Kidney epithelial cell (primary cell): ENCODE measurements at places on chromosomes 2 and 18. TPM values are rescaled to one million over a fixed set of nuclear protein-coding genes. Genes with fewer than 3 reads are reported as not detected.

GPR39 gene
- total RNA-seq: 5.9 and 13.8 TPM in 2 replicates

DNA sequence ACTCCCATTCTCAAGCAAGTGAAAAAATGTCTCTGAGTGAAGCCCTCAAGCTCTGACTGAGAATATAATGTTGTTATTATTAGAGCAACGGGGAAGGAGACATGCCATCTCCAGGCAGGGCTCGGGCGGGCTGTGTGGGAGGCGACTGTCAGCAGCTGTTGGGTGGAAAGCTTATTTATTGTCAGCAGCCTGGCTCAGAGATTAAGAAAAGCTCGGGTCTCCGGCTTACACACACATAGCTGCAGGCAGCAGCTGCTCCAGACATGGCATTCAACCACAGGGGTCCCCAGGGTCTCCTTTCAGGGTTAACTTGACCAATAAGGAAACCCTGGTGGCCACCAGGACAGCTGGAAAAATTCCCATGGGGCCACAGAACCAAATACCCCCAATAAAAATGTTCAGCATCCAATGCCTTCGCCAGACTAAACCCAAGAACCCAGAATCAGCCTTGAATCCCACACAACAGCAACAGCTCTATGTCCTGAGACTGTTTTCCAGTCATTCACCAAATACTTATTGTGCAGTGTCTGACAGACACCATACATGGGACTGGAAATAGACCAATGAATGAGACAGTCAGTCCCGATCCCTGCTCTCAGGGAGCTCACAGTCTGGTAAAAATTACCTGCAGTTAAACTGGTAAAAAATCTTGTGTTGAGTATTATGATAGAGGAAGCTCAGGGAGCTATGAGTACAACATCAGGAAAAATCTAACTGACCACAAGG, 70.5 kb upstream of the RTN4 start:
- DNase-seq: no peak

DNA sequence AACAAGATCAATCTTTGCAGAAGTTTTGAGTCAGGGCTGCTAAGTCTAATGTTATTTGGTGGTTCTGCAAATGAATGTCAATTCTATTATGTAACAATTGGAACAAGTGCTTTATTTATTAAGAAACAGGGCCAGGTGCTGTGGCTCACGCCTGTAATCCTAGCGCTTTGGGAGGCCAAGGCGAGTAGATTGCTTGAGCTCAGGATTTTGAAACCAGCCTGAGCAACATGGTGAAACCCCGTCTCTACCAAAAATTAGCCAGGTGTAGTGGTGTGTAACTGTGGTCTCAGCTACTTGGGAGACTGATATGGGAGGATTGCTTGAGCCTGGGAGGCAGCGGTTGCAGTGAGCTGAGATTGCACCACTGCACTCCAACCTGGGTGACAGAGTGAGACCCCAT, 13.2 kb upstream of the RNF103 start:
- DNase-seq: no peak

LMAN1 gene
- 118 and 127 TPM in 2 replicates for total RNA-seq

SAG gene
- not detected in 2 replicates for total RNA-seq

DNA sequence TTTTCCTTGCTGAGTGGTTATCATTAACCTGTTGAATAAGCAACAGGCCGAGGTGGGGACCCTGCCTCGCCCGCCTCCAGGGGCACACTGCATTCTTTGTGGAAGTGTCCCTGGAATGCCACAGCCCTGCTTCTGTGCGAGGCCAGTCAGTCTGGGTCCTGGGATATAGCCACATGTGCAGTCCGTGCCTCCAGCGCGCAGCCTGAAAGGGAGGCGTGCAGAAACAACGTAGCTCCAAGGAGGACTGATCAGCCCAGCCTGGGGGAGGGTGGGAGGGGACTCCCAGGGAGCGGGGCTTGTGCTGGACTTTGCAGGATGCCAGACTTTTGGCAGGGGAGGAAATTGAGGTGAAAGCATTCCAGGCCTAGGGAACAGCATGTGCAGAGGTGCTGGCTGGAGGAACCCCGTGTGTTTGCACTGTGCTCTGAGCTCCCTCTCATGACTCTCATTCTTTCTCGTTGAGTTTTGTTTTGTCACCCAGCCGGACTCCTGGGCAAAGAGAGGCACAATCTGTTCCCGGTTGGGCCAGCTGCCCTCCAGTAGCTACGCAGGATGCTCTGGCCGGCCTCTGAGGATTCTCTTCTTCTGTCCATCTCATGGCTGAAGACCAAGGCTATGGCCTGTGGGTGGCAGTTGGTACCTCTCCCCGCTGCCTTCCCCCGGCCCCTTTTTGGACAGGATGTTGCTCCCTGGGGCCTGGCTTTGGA, 39.7 kb downstream of the HPCAL1 start:
- no peak for DNase-seq

DNA sequence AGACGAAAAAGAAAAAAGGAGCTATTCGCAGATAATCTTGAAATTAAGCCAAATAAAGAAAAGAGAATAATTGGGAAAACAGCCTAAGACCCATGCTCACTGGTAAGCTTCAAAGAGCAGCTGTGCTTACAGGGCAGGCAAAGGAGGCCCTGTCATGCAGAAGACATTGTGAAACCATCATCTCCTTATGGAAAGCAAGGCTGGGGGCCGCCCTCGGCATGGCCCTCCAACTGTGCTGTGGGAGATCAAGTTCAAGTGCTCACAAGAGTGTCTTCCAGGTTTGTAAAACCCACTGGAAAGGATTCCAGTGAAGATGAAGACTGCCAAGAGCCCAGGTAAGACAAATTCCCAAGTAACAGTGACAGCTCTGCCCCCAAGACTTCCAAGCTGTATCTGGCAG, 32.2 kb downstream of the ACVR1 start:
- no peak for DNase-seq

- DNase-seq: no peak
These were observed 49.7 kb upstream of the MAPRE2 start for GRCh38 chr18:34991561-34991960.

DNA sequence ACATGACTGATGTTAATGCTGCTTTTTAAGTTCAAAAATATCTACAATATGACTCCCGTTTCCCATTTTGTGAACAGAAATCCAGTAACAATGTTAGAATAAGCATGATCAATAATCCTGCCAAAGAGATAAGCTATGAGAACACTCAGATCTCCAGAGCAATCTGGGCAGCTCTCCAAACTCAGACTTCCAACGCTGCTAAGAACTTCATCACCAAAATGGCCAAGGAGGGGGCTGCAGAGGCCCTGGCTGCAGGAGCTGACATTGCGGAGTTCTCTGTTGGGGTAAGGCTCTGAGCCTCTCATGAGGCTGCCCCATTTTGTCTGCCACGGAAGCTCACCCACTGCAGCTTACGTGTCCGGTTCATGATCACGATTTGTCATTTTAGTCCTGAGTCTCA, 68.4 kb downstream of the UGGT1 start:
- no peak for DNase-seq

FEV gene
- not detected in 2 replicates for total RNA-seq

GRCh38 chr18:49857708-49858107, 44.4 kb upstream of the ACAA2 start:
- no peak for DNase-seq

GRCh38 chr2:13651684-13652131, 935.0 kb downstream of the TRIB2 start:
- DNase-seq: no peak

GRCh38 chr2:201466050-201466675, 14.6 kb downstream of the STRADB start:
- DNase-seq: no peak

DNA sequence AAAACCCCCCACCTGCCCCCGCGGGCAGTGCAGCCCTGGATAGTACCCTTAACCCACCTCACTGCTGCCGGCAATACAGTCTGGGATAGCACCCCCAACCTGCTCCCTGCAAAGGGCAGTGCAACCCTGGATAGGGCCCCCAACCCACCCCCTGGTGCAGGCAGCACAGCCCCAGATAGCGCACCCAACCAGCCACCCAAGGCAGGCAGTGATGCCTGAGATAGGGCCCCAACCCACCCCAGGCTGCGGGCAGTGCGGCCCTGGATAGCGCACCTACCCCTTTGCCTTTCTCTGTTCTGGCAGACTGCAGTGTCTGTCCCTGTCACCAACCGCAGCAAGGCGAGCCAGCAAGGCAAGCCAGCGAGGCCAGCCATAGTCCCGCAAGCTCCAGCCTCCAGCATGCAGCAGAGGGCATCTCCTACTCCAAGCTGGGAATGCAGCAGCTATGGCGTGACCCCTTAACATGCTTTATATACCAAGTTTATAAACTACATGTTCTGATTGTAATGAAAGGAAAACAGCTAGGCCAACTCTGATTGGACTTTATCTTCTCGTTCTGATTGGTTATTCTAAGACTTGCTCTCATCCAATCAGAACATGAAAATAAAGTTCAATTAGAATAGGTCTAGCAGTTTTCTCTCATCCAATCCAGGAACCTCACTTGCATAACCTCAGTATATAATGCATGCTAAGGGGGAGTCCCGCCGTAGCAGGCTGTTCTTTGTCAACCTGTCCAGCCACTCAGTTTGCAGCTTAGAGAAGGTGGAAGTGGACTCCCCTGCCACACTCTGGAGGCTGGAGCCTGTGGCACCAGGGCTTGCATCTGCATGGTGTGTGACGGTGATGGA, 34.1 kb upstream of the ANKRD62 start:
- no peak for DNase-seq

GRCh38 chr2:65432227-65433190, at the start of gene SPRED2:
Gene SPRED2, minus strand, starts transcription at chr2:65432599. Its CDS starts 612 bp downstream, at chr2:65431987.
- peak; percentile 87 for DNase-seq

DNA sequence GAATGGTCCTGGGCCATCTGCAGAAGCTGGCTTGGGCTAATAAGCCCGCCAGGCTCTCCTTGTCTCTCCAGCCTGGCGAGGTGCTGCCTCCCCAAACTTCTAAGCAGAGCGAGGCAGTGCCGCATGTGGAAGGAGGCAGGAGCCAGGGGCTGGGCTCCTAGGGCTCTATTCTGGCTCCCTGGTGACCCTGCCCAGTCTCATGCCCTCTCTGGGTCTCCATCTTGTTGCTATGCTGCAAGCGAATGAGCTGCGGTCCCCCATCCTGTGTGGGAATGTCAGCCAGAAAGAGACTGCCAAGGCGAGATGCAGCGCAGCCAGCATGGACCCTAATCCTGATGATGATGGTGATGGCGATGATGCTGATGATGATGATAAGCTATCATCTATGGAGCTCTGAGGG, 48.7 kb downstream of the TNS1 start:
- DNase-seq: no peak

DNA sequence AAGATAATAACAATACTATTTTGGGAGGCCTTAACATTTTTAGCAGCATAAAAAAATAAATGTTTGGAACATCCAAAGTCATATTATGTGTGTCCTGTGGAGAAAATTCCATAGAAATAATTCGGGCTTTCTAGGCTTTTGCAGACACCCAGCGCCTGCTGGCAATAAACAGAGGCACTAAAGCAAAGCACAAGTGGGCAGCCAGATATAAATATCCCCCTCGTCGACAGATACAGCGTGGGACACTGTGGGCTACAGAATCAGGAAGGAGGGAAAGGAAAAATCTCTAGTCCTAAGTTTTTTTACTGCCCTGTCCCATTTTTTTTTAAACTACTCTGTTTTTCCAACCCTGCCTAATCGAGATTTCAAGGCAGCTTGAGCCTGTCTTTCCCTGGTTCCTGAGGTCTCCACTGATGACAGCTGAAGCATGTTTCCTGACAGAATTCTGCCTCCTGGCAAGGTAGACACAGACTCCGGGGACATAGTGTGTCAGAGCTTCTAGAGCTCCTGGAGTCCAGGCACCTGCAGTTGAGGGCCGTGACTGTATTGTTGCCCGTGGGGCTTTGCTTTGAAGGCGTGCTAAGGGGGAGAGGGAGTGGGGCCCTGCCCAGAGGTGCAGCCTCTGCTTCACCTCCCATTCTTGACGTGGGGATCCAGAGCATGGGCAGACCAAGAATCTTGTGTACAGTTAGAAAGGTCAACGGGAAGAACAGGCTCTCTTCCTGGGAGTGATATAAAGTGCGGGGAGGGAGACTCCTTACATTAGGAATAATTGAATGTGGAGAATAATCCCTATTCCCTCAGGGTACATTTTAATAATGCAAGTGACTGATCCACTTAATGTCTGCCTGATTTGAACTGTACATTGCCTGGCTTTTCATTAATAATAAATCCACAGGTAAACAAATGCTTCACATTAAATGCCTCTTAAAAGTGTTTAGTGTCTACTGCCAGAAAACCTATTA, 232.3 kb downstream of the DCC start:
- DNase-seq: no peak

GRCh38 chr18:41617647-41618046, 337.4 kb upstream of the PIK3C3 start:
- no peak for DNase-seq

MPPE1 gene
- 23.5 and 26.6 TPM in 2 replicates for total RNA-seq

ZNF804A gene
- not detected in 2 replicates for total RNA-seq

NAT8 gene
- not detected in 2 replicates for total RNA-seq

GRCh38 chr18:54712758-54713157, 115.5 kb upstream of the RAB27B start:
- no peak for DNase-seq

GRCh38 chr18:11887328-11888128, 20.6 kb downstream of the MPPE1 start:
- DNase-seq: no peak

- DNase-seq: no peak
These were observed 416.5 kb downstream of the MEIS1 start for GRCh38 chr2:66851449-66851872.
